Activated T-helper 1 cell treated with anti-CD3 and anti-CD28 coated beads, Interleukin-2, amount 50 U/mL, for 16 hours (primary cell): ENCODE measurements at places on chromosomes 5 and 9.

DNA sequence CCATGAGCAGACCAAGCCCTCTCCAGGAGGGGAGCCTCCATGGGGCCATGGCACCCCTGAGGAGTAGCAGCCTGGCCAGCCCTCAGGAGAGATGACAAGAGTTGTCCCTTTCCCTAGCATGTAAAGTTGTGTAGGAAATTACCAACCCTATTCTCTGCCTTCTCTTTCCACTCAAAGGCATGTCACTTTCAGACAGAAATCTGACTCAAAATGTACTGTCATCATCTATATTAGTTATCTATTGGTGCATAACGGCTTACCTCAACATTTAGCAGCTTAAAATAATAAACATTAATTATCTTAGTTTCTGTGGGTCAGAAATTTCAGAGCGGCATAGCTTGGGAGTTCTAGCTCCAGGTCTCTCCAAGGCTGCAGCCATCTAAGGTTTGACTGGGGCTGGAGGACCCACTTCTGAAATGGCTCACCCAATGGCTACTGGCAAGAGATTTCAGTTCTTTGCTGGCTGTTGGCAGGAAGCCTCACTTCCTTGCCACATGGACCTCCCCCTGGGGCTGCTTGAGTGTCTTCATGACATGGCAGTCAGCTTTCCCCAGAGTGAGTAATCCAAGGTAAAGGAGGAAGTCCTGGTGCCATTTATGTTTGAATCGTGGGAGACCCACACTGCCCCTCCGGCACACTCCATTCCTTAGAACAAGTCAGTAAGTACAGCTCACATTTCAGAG lies 632.3 kb downstream of the CCDC171 start:
- no peak for DNase-seq

DNA sequence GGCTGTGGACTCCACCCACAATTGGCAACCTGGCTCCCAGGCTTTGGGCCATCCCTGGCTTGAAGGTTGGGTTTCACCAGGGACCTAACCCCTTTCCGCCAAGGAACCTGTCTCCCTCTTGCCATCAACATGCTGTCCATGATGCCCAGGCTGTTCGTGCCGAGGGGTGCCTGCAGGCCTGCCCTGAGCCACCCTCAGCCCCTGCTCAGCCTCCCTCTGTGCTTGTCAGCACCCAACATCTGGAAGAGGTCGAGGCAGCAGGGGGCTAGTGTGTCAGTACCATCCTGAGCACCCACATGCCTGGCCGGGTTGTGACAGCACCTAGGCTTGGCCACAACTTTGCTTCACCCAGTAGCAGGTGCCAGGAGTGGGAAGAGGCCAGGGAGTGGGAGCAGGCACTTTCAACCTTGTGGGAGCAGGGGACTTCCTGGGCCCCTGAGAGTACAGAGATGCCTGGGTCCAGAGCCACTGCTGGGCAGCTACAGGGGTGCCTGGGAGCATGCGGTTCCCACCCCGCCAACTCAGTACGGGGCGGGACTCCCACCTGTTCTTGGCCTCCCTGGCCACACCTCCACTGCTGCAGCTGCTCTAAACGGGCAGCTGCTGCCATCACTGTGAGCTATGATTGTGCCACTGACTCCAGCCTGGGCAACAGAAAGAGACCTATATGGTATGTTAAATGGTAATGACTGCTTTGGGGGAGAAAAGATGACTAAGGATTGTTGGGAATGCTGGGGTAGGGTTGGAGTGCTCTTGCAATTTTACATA lies 6.3 kb downstream of the PDCD1LG2 start:
- no peak for DNase-seq

GRCh38 chr9:97954550-97954989 lies 16.6 kb upstream of the HEMGN start:
- no peak for DNase-seq

DNA sequence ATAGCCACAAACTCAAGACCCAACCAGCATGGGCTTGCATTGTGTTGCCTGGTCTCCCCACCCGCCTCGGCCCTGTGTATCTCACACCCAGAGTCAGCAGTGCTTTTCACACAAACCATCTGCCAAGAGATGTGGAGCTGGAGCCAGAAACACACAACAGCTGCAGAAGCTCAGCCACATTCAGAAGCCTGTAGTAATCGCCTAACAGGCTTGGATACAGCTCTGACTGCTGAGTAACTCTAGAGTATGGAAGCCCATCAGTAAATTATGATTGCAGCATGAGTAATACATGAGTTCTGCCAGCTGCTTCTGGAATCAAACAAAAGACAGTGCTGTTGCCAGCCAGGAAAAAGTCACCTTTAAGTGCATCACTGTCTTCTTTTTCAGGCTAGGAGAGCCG lies 16.0 kb downstream of the TEK start:
- DNase-seq: no peak

- no peak for DNase-seq
These were observed 69.8 kb downstream of the MYO10 start for GRCh38 chr5:16866273-16866672.

DNA sequence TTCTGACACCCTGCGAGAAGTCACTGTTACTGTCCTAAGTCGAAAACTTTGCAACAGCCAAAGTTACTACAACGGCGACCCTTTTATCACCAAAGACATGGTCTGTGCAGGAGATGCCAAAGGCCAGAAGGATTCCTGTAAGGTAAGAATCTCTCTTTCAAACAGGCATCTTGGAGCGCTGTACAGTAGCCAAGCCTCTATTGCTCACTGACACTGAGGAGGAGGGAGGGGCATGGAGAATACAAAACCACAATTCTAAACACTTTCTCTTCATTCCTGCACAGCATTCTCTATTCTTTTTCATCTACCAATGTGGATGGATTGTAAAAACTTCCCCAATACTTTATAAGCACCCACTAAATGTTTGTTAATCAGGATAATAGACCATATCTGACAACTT lies 7.4 kb downstream of the GZMK start:
- no peak for DNase-seq

DNA sequence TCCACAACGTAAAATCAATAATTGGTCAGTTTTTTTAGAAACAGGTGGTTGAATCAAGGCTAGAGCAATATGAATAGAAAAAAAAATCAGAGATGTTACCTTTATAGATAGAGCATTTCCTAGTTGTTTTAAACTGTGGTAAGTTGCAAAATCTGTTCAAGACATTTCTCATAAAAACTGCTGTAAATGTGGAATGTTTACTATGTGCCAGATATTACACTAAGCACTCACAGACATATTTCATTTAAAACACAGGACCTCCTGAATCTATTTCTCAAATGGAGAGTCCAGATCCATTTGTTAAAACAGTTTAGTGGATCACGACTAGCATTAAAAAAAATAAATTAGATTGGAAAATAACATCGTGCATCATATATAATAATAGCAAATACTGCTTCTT lies 570.0 kb upstream of the ZNF608 start:
- DNase-seq: no peak

DNA sequence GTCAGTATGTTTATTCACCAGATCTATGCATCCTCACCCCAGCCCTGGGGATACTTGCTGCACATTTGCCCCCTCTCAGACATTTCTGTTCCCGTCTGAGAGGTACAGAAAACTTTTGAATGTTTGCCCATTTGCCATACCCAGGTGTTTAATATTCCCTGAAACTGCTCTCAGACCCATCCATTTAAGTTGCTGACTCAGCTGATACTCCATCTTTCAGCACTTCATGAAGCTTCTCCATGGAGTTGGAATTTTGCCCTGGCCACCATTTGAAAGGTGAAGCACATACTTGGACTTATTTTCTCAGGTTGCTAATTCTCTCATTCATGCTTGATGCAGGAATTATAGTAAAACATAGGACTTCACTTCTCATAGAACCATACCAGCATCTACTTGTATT lies 203.9 kb upstream of the OR13F1 start:
- DNase-seq: no peak

DNA sequence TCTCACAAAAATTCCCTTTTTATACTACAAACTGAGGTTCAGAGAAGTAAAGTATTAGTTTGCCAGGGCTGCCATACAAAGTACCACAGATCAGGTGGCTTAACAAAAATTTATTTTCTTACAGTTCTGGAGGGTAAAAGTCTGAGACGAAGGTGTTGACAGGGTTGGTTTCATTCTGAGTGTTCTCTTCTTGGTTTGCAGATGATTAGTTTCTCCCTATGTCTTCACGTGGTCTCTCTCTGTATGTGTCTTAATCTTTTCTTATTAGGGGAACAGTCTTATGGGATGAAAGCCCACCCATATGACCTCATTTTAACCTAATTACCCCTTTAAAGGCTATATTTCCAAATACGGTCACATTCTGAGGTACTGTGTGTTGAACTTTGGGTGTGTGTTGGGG lies 274.2 kb downstream of the BRINP1 start:
- DNase-seq: no peak

GRCh38 chr9:76510041-76510440 lies 51.1 kb downstream of the GCNT1 start:
- no peak for DNase-seq

GRCh38 chr9:124781967-124782660 lies 5.2 kb downstream of the OLFML2A start:
- no peak for DNase-seq

- DNase-seq: no peak
These were observed 63.7 kb upstream of the CCDC112 start for GRCh38 chr5:115360046-115360685.

GRCh38 chr5:75363726-75364495 lies 26.9 kb downstream of the HMGCR start:
- no peak for DNase-seq

- no peak for DNase-seq
These were observed 7.6 kb downstream of the KIF24 start for GRCh38 chr9:34321451-34321850.

DNA sequence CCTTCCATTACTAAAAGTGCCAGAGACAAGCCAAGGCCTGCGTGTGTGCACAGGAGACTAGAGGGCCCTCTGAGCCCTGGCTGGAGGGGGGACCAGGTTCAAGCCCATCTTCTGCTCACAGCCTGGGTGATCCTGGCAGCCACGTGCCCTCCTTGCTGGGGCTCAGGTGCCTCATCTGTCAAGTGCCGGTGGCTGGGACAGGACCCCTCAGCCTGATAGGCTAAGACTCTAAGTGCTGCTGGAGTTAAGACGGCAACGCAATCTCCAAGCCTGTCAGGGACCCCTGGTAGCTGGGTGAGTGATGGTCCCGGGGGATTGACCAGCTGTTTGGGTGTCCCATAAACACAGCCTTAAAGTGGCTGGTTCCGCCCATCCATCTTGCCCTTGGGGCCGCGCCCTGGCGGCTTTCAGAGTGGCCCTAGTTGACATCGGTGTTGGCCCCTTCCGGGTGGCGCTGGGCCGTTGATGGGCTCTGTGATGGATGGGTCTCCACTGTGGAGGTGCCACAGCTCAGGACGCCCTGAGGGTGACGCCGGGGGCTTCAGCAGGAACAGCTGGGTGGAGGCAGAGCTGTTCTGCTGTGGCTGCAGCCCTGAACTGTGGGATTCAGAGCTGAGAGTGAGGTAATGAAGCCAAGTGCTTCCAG lies 136.2 kb downstream of the BARX1 start:
- no peak for DNase-seq

- no peak for DNase-seq
These were observed 118.4 kb upstream of the DPYSL3 start for GRCh38 chr5:147628058-147628895.

DNA sequence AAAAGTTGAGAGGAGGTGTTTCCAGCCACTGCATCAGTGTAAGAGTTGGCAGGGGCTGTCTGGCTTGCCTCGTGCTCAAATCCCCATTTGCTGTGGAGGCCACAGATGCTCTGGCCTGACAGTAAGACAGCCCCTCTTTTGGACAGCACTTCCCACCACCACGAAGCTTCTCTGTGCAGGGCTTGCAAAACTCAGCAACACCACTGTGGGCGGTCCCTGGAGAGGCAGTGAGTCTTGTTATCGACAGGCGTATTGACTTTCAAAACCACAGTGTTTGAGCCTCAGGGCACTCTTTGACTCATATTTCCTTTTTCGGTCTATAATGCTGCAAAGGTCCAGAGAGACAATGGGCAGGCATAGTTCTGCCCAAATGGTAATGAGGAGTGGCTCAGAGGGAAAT lies 539.5 kb downstream of the EBF1 start:
- DNase-seq: no peak

DNA sequence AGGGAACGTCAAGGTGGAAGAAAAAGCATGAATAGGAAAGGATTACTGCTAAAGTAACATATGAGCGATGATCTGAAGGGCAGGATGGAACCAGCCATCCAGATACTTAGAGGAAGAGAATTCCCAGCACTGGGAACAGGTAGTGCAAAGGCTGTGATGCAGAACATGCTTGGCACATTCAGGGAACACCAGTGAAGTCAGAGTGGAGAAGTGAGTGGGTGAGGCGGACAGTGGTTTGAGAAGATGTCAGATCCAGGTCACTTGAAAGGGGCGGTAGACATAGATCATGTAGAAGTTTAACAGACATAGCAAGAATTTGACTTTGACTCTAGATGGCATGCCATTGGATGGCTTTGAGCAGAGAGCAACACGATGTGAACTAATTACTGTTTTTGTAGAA lies 374.2 kb downstream of the PDE4D start:
- no peak for DNase-seq

DNA sequence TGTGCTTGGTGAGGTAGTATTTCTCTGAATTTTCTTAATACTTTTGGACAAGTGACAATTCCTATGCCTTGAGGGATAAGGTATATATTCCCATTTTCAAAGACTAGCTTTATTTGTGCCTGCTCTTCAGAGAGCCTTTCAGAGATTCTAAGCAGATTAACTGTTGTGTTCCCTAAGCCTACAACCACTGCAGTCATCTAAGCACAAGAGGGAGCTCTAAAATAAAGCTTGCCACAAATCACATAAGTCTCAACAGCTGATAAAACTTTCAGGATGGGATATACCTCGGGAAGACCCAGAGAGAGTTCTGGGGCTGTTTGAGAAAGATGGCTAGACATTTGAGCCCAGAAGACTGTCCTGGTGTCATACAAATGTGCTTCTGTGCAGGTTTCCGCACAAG lies 157.3 kb downstream of the CYLC2 start:
- DNase-seq: no peak

GRCh38 chr5:157860898-157861890 lies 2.2 kb upstream of the CLINT1 start:
- no peak for DNase-seq
